ENCODE measurements at places on chromosomes 4 and X. TPM values are rescaled to one million over a fixed set of nuclear protein-coding genes. Genes with fewer than 3 reads are reported as not detected.

Gene MTCP1
- total RNA-seq = 16.8 TPM

Gene TMEM156
- 16.0 TPM for total RNA-seq

Gene FAM149A
- 2.2 TPM for total RNA-seq

Gene SLC49A3
- total RNA-seq = 11.2 TPM

Gene PRKG2
- total RNA-seq = 0.46 TPM

Gene TCEAL7
- 2.2 TPM for total RNA-seq

Gene IBSP
- total RNA-seq = not detected

Gene ETDA
- total RNA-seq = not detected

Gene NOX1
- total RNA-seq = not detected

Gene PRRG1
- total RNA-seq = 6.0 TPM

Gene HAND2
- total RNA-seq = 2.6 TPM

Gene FRMD7
- total RNA-seq = not detected

Gene ZNF827
- total RNA-seq = 16.0 TPM

Gene UCHL1
- 1.6 TPM for total RNA-seq

Gene PFKFB1
- total RNA-seq = 0.52 TPM

Gene PDZD4
- total RNA-seq = 10.9 TPM

Gene SFRP2
- total RNA-seq = 0.39 TPM

Gene DOK7
- 1.3 TPM for total RNA-seq

Gene MAGEC1
- total RNA-seq = not detected

Gene PNMA3
- 2.9 TPM for total RNA-seq

Gene RAB41
- not detected for total RNA-seq

Gene HELT
- total RNA-seq = not detected

Gene GPR34
- 19.1 TPM for total RNA-seq

Gene KLB
- not detected for total RNA-seq

Gene CXCL5
- 2.9 TPM for total RNA-seq

Gene CXorf66
- total RNA-seq = not detected

Gene CMC4
- 14.2 TPM for total RNA-seq

Gene MAGED4B
- 9.2 TPM for total RNA-seq

Gene OTC
- not detected for total RNA-seq

Gene CLDN34
- not detected for total RNA-seq

Gene INTU
- 9.1 TPM for total RNA-seq

Gene NKX1-1
- total RNA-seq = not detected

Gene NAAA
- total RNA-seq = 166 TPM

Gene NAT8L
- 1.4 TPM for total RNA-seq

Gene TACR3
- total RNA-seq = not detected
